Activated CD8-positive, alpha-beta T cell treated with anti-CD3 and anti-CD28 coated beads, Interleukin-2, amount 10 ng/mL, durations not matched to agents 7 days and 5 days (primary cell): ENCODE measurements at places on chromosomes 7 and 10. TPM values are rescaled to one million over a fixed set of nuclear protein-coding genes. Genes with fewer than 3 reads are reported as not detected.

Gene DEPP1
- total RNA-seq: not detected

Gene C10orf105
- 1.1 TPM for total RNA-seq

Gene PRKG1
- not detected for total RNA-seq

Gene BZW2
- total RNA-seq: 59.7 TPM

DNA sequence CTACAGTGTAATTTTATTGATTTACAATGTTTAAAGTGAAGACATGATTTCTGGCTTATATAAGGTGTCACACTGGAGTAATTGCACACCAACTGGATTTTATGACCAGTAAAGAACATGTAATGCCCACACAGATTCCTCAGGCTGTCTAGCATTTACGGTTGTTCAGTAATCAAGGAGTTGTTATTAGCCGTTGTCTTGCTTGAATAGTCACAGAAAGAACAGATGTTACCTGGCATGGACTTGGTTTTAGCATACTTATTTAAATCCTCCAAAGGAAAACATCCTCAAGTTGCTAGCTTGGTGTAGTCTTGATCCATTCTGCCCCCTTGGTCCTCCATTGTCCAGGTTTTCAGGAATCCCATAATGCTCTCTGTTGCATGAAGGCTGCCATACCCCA lies 65.8 kb downstream of the POU6F2 start:
- DNase-seq: no peak

GRCh38 chr7:2080060-2080387 lies 152.7 kb downstream of the MAD1L1 start:
- DNase-seq: no peak

GRCh38 chr7:5549096-5549763 lies 125.6 kb upstream of the TNRC18 start:
- DNase-seq: no peak

DNA sequence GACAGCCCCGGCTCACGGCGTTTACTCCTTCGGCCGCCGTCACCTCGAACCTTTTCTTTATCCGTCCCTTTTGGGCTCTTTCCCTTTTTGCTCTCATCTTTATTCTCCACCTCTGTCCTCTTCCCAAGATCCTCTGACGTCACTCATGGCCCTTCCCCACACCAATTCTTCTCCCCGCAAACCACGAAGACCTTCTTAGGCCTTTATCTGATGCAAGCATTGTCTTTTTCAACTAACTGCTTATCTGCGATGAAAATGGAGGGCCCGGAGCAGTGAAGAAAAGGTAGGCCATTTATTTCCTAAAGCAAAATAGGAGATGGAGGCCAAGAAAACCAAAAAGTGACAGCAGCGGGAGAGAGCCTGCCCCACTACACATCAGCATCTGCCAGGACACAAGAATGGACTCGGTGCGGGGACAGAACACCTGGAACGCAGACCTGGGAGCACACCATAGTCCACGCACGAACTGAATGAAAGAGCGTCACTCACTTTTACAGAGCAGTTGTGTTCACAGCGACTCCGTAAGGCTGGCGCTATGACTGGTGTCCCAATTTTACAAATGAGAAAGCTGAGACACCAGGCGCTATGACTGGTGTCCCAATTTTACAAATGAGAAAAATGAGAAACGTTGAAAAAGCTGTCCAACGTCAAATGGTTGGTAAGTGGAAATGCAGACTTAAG lies 45.3 kb downstream of the ZNF777 start:
- no peak for DNase-seq

GRCh38 chr10:77494327-77494726 lies 143.3 kb downstream of the KCNMA1 start:
- no peak for DNase-seq
